Subcutaneous preadipocyte (primary cell): ENCODE measurements at places on chromosomes 2 and 18. TPM values are rescaled to one million over a fixed set of nuclear protein-coding genes. Genes with fewer than 3 reads are reported as not detected.

Gene CCDC138
- 4.8 and 9.4 TPM in 2 replicates for total RNA-seq

Gene PXDN
- 119 and 130 TPM in 2 replicates for total RNA-seq

Gene TUBB8B
- total RNA-seq = not detected in 2 replicates

Gene CTIF
- 14.7 and 15.1 TPM in 2 replicates for total RNA-seq

Gene MALL
- 4.7 and 8.8 TPM in 2 replicates for total RNA-seq

Gene PLA2R1
- 5.9 and 7.7 TPM in 2 replicates for total RNA-seq

Gene POU3F3
- 0.37 and 18.2 TPM in 2 replicates for total RNA-seq

Gene CIB4
- total RNA-seq = not detected in 2 replicates

Gene CPLX4
- not detected in 2 replicates for total RNA-seq

Gene RBKS
- total RNA-seq = 0.73 and 2.0 TPM in 2 replicates

Gene PPIG
- total RNA-seq = 21.1 and 21.7 TPM in 2 replicates

Gene OSR1
- total RNA-seq = 32.8 and 48.1 TPM in 2 replicates

Gene CHPF
- total RNA-seq = 60.4 and 92.6 TPM in 2 replicates
